ENCODE measurements at places on chromosomes 2 and 18. TPM values are rescaled to one million over a fixed set of nuclear protein-coding genes. Genes with fewer than 3 reads are reported as not detected.
A peak's percentile ranks its signal among the peaks of the same experiment; 100 is the strongest.

GRCh38 chr18:49886891-49887764 is 73.8 kb upstream of the ACAA2 start:
- DNase-seq: no peak

Gene MOGAT1
- polyA plus RNA-seq: not detected

DNA sequence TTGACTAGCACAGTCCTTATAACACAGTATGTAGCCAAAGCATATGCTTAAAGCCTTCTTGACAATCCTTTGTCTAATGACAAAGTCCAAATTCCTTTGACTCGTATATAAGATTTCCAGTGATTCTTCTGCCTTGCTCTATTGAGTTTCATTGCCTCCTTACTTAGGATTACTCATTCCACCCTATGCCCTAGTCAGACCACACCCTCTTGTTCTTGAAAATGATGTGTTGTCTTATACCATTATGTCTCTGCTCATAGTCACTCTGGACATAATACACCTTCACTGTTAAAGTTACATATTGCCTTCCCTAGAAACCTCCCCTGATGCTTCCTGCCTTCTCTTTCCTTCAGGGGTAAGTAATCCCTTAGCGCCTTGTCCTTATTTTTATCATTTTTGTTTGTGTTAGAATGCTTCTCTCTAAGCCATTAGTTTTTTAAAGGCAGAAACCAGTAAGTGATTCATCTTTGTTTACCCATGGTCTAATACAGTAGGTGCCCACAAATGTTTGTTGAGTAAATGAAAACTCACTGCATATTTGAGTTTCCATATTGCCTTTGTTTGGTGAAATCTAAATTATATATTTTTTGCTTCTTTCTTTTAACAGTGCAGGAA is 19.3 kb downstream of the GPD2 start:
- no peak for DNase-seq

GRCh38 chr2:17752246-17752645 is 1.4 kb downstream of the SMC6 start:
- DNase-seq: no peak

GRCh38 chr2:85231952-85232351 is 95.8 kb downstream of the TGOLN2 start:
- DNase-seq: no peak

- peak; percentile 5 for DNase-seq
Observed at GRCh38 chr2:183996825-183997793, 601.2 kb upstream of the ZNF804A start.

Gene MBD1
- 72.3 TPM for polyA plus RNA-seq

Gene TTR
- 0.19 TPM for polyA plus RNA-seq

DNA sequence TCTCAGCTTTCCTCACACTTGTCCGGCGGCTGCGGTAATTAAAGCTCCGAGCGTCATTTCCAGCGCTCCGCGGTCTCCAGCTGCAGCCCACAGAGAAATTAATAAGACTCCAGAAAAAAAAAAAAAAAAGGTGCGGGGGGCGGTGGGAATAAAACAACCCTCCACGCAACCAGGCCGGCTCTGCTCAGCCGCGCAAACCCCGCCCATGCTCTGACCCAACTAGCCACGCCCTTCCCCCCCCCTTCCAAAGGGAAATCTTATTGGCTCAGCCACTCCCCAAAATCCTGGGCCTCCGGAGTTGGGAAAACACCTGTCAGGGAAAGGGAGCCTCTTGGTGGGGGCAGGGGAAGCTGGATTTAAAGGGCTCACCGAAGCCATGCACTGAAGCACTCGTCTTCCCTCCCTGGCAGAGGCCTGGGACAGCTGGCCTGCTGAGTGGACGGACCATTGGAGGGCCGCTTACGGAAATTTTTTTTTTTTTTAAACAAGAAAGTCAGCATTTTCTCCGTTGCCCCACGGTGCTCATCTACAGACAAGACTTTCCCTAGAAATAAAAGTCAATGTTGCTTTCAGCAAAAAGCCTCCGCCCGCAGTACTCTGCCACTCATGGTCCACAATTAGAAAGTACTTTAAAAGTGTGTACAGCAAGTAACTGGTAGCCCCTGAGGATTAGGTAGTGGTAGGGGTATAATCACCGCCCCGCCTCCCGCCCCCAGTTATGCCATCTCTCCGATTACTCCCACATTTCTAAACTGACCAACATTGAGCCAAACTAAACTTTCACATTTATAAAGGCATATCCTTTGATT is 674 bp upstream of the ERBB4 start:
- peak; percentile 62 for DNase-seq

GRCh38 chr18:31581498-31582197 is 10.0 kb upstream of the TTR start:
- no peak for DNase-seq

Gene IGFBP5
- polyA plus RNA-seq: 156 TPM

Gene NT5C1B
- not detected for polyA plus RNA-seq

- no peak for DNase-seq
Observed at GRCh38 chr18:74870950-74871349, 273.3 kb downstream of the ZNF407 start.

GRCh38 chr2:185372188-185372587 is 366.4 kb upstream of the FSIP2 start:
- no peak for DNase-seq

Gene CDH2
- 186 TPM for polyA plus RNA-seq

Gene COL6A3
- polyA plus RNA-seq: 18.5 TPM

DNA sequence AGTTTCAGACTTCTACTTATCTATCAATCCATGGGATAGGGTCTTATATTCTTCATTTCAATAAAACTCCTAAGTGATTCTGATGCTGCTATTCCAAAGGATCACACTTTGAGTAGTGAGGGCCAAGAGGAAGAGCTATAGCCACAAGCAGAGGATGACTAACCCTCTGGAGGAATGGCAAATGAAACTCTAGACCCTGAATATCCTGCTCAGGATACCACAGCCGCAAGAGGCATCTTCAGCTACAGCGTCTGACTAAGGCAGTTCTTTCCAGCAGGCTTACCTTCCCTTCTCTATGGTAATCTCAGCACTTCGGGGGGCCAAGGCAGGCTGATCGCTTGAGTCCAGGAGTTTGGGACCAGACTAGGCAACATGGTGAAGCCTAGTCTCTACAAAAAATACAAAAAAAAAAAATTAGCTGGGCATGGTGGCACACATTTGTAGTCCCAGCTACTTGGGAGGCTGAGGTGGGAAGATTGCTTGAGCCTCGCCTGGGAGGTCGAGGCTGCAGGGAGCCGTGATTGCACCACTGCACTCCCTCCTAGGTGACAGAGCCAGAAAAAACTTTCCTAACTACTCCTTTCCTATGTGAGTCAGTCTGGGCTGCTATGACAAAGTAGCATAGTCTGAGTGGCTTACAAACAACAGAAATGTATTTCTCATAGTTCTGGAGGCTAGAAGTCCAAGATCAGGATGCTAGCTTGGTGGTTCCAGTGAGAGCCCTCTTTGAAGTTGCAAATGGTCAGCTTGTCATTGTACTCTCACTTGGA is 371.9 kb downstream of the IRS1 start:
- peak; percentile 1 for DNase-seq

DNA sequence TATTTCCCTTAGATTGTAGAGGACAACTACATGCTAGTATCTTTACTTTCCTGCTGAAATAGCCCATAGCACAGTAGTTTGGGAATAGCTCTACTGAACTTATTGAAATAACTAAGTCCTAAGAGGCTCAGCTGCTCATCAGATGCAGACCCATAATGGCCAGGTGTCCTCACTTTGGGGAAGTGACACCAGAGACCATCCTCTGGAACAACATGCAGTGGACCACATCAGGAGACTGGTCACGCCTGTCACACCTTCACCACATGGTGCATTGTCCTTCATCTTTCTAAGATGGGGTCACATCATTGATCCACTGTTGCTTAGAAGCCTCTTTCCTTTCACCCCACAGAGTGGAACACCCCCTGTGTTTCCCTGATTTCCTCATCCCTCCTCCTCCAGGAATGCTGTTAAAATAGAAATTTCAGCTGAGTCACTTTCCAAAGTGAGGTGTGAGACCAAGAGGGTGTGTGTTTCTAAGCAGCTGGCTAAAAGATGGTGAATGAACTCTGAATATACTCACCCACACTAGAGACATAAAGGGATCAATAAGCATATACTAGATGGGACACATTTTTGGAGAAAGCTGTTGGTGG is 215.2 kb upstream of the LRRTM1 start:
- no peak for DNase-seq

GRCh38 chr2:128876986-128877983 is 558.6 kb upstream of the HS6ST1 start:
- DNase-seq: no peak

DNA sequence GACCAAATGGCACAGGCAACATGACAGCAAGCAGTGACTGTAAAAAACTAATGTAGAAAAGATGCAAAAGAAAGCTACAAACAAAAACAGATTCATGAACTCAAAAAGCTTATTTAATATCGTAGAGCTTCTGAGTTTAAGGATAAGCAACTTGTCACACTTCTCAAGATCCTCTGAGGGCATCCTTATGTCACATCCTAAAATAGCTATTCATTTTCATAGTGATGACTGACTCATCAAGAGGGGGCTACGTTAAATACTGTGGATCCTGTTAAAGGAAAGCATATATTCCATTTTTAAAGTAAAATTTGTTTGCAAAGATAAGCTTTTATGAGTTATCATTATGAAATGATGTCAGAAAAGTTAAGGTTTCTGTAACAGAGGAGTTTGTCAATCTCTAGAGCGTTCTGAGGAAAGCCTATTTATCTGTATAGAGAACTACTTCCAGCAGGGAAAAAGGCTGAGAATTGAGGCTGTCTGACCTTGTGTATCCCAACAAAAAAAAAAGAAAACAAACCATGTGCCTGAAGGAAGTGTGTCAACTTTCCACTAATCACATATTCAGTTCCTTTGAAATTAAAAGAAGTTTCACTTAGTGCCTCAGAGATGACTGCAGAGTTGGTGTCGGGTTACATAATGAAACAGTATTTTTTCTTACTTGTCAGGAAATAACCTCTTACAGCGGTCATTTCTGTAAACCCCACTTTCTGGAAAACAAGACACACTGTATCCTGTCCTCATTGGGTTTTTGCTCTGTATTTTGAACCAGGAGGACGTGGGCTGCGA is 115.5 kb downstream of the ESCO1 start:
- DNase-seq: no peak

Gene HRH4
- polyA plus RNA-seq: not detected

Gene MARS2
- polyA plus RNA-seq: 2.4 TPM

GRCh38 chr18:69951182-69951581 is 3.5 kb upstream of the CD226 start:
- no peak for DNase-seq

Gene SLC35F6
- polyA plus RNA-seq: 16.0 TPM

- DNase-seq: no peak
Observed at GRCh38 chr18:34540897-34541296, 169.2 kb upstream of the DTNA start.

DNA sequence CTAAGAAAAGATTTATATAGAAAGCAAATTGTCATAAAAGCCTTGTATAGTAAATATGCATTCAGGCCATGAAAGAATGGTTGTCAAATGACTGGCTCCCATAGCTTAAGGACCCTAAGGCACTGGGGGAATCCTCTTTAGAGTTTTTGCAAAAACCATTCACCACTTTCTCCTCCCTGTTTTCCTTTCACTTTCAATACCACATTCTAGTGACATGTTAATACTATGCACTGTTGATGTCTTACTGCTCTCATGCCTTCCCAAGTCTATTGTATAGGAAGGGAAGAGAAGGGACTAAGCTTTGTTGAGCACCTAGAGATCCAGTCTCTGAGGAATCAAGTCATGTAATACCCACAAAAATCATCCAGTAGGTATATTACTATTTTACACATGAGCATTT is 383.0 kb upstream of the LRRTM1 start:
- no peak for DNase-seq

DNA sequence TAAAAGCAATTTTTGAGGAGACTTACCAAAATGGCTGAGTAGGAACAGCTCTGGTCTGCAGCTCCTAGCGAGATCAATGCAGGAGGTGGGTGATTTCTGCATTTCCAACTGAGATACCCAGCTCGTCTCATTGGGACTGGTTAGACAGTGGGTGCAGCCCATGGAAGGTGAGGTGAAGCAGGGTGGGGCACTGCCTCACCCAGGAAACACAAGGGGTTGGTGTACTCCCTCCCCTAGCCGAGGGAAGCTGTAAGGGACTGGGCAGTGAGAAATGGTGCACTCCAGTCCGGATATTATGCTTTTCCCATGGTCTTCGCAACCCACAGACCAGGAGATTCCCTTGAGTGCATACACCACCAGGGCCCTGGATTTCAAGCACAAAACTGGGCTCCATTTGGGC is 419.0 kb downstream of the NUP35 start:
- no peak for DNase-seq

DNA sequence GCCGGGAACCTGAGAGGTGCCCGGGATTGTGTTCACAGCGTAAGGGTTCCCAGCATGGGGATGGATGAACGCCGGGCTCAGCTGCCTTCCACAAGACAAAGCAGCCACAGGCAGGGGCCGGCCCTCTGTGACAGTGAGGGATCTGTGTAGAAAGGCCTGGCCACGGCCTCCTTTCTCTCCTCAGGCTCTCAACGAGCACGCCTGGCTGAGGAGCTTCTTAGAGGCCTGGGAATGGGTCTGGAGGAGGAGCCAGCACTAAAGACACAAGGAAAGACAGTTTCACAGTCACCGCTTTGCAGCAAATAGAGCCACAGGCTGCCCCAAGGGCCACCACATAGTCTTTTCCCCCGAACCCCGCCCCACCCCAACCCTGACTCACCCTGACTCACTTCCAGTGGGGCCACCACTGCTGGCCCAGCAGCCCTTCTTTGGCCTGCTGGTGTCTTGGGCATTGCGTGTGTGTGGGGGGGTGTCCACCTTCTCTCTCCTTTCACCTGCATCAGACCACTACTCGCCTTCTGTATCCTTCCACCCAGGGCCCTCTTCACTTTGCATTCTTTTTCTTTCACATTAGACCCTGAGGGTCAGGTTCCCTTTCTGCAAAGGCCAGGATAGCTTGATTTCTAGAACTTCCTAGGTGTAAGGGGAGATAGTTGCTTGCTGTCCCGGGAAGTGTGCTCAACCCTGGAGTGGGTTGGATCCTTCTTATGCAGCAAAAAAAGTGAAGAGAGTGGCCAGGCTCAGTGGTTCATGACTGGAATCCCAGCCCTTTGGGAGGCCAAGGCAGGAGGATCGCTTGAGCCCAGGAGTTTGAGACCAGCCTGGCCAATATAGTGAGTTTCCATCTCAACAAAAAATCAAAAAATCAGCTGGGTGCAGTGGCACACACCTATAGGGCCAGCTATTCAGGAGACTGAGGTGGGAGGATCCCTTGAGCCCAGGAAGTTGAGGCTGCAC is 19.3 kb upstream of the HPCAL1 start:
- peak; percentile 49 for DNase-seq

DNA sequence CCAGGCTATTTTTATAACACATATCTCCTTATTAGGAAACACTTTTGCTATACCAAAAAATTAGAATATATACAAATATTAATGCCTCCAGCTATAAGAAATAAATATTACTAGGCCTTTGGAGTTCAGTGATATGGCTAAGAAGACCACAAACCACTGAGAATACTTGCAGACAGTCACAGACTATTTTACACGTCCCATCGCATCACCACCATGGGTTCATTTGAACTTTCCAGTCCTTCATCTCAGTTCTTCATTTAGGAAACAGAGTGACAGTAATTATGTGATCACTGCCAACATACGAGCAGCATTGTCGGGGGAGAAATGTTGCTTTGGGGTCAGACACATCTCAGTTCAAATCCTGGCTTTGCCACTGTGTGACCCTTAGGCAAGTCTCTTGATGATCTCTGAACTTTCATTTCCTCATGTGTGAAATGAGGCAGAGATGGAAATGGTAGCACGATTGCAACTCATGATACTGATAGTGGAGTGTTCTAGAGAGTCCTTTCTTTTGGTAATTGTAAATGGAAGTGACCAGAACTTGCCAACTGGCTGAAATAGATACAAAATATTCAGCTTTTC is 138.9 kb upstream of the NRP2 start:
- no peak for DNase-seq

Measured in SK-N-SH (cell line).